ENCODE measurements at places on chromosomes 11 and 22. TPM values are rescaled to one million over a fixed set of nuclear protein-coding genes. Genes with fewer than 3 reads are reported as not detected.

GRCh38 chr11:20015101-20015500, 145.2 kb downstream of the DBX1 start:
- no peak for DNase-seq

The APOL5 gene
- total RNA-seq = 0.69 TPM

GRCh38 chr11:99419991-99420390, 399.2 kb downstream of the CNTN5 start:
- DNase-seq = no peak

GRCh38 chr11:22130462-22131053, 62.3 kb upstream of the ANO5 start:
- DNase-seq = no peak

The E2F8 gene
- 2.7 TPM for total RNA-seq

DNA sequence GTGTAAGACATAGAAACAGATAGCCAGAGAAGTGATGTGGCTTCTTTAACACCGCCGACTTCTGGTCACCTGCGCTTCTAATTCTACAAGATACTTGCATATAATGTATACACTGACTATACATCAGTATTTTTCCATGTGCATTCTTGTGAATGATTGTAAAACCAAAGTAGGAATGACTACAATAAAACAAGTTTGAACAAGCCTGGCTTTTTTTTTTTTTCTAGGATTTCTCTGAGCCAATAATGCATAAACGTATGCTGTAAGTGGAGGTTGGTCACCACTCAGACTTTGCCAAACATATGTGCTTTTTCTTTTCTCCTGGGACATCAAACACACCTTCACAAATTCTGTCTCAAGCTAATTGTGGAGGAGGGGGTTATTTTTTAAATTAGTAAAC, 237.8 kb upstream of the KIRREL3 start:
- DNase-seq = no peak

The MEI1 gene
- total RNA-seq = 0.59 TPM

The BDNF gene
- total RNA-seq = 2.9 TPM

The RCOR2 gene
- total RNA-seq = 2.1 TPM

DNA sequence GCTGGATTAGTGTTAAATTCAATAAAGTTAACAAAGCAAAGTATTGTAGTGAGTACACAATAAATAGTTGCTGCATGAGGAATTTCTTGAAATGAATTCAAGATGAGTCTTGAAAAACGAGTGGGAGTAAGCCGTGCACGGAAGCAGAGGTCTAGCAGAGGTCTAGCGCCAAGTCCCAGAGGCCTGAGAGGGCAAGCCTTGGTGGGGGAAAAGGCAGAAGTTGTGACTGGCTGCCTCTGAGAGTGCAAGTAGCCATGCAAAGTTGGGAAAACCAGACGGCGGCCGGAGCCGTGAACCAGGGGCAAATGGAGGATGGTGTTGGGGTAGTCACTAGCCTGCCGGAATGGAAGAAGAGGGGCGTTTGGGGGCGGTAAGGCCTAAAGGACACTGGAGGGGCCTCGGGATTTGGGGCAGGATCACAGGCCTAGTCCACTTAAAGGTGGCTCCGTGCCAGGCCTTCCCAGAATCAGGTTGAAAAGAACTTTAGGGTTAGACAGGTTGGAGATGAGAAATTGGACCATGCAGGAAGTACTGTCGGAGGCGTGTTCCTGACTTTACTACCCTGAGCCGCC, 379 bp upstream of the SLC3A2 start:
- peak; percentile 67 for DNase-seq

- no peak for DNase-seq
Observed at GRCh38 chr11:45563171-45563570, 102.3 kb downstream of the CHST1 start.

DNA sequence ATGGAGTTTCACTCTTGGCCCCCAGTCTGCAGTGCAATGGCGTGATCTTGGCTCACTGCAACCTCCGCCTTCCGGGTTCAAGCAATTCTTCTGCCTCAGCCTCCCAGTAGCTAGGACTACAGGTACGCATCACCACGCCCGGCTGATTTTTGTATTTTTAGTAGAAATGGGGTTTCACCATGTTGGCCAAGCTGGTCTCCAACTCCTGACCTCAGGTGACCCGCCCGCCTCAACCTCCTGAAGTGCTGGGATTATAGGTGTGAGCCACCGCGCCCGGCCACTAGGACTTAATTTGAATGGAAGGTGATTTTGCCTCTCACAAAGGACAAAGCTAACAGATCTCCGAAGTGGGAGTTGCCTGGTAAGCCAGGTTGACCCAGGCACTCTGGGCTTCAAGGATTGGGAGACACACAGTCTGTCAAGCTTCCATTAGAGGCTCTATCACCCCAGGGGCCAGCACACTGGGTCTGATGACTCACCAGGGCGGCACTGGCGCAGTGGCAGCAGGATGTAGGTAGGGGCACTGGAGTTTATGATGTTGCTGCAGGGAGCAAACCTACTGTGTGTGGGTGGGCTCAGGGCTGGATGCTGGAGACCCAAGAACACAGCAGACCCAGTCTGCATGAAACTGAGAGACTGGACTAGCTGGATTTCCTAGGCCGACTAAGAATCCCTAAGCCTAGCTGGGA, 17.8 kb upstream of the KCTD14 start:
- DNase-seq = no peak

GRCh38 chr11:45092901-45093760, 53.3 kb upstream of the PRDM11 start:
- DNase-seq = no peak

DNA sequence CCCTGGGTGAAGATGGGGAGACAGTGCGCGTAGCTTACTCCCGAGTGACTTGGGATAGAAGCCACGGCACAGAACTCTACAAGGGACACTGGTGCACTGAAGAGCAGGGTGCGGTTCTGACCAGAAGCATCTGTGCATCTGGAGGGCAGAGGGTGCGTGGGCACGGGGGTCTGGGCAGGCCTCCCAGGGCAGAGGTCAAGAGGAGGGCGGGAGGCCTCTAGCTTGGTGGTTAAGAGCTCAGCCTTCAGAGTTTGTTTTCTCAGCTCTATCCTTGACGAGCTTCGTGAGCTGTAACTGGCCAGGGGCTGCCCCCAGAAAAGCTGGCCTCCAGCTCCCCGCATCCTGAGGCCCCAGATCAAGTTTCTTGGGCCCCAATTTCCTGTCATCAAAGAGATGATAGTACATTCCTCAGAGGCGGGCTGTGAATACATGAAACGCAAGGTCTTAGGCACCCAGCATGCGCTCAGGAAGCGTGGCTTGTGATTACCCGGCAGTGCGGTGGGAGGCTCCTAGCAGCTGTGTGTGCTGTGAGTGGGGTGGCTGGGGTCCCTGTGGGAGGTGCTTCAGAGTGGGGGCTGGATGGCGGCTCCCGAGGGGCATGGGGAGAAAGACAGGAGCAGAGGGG, 6.0 kb upstream of the BID start:
- no peak for DNase-seq

- no peak for DNase-seq
Observed at GRCh38 chr22:34105461-34106062, 185.3 kb upstream of the LARGE1 start.

The LMO2 gene
- total RNA-seq = 15.2 TPM

GRCh38 chr22:33302549-33302948, 244.4 kb upstream of the SYN3 start:
- no peak for DNase-seq

- no peak for DNase-seq
Observed at GRCh38 chr11:44016131-44016530, 31.6 kb upstream of the ACCSL start.

- no peak for DNase-seq
Observed at GRCh38 chr11:102614031-102614430, 11.1 kb downstream of the MMP20 start.

The BAD gene
- 27.5 TPM for total RNA-seq

GRCh38 chr11:128179512-128179911, 407.8 kb downstream of the ETS1 start:
- DNase-seq = no peak

DNA sequence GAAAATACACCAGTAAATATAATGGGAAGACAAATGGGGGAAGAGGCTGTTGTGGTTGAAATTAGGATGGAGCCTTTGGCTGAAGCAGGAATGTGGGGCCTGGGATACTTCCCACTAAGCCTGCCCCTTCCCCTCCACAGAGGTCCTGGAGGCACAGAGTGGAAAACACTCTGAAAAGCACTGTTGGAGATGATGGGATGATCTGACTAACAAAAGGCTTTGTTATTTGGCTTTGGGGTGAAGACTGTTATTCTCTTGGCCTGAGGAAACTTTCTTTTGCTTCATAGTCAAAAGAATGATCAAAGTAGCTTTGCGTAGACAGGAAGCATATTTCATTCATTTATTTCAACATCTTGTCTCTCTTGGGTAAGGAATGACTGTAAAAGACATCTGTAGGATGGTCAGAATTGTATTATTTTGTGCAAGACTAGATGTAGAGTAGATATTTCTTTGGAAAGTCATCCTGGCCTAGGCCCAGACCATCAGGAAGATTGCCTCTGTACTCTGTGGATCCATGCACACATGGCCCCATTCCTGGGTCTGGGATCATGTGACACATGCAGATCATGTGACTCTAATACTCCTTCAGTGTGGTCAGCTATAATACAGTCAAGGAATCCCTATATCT, 111.4 kb downstream of the SPON1 start:
- DNase-seq = peak; percentile 89
